ENCODE measurements at places on chromosomes 3 and 15.

- no peak for DNase-seq
Observed at GRCh38 chr3:188749010-188749617, 422.7 kb upstream of the TPRG1 start.

DNA sequence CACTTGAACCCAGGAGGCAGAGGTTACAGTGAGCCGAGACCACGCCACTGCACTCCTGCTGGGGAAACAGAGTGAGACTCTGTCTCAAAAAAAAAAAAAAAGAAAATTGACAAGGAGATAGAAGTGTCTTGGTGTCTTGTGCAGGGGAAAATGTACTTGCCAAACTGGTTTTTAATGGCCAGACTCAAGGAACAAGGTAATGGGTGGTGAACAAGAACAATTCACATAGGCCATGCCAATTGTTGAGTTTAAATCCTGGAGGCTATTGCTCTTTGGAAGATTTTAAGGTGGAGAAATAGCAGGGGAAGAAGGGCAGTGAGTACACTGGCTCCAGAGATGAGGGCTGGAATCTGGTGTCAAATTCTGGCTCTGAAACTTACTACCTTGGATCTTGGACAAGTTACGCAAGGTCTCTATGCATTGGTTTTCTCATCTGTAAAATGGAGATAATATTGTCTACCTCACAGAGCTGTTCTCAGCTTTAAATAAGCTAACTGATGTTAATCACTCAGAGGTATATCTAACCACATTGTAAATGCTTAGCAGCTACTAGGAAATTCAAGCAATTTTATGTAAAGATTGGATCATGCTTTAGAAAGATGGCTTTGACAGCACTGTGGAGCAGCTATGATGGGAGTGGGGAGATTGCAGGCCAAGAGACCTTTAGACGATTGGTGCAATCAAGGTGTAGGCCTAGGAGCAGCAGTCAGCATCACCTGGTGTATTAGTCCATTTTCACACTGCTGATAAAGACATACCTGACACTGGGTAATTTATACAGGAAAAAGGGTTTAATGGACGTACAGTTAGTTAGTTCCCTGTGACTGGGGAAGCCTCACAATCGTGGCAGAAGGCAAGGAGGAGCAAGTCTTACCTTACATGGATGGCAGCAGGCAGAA, 78.3 kb downstream of the B3GALNT1 start:
- no peak for DNase-seq

- no peak for DNase-seq
Observed at GRCh38 chr3:13352621-13353131, 67.4 kb downstream of the NUP210 start.

DNA sequence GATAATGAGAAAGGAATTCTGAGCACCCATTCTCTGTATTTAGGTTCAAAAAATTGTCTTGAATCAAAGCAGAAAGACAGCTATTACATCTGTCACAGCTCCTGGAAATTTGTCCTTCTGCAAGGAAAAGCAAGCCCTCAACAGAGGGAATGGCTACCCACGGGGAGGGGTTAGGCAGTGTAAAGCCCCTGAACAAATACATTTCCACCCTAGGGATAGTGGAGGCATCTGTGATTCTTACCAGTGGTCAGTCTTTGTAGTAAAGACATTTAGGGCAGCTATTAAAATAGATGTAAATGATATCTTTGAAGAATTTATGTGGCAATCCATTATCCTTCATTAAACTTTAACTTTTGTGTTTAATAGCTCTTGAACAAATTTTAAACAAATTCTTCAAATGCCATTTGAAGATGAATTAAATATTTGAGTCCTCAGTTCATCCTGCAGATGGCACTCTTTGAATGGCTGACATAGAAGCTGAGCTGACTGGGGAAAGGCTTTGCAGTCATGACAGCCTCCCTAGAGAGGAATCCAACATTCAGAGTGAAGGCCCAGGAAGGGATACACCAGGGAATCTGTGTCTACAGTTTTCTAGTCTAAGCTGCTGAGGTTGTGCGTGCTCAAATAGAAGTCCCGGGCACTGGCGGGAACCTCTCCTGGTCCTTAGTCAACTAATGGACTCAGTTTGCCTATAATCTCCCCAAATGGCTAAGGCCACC, 359.7 kb upstream of the ROPN1 start:
- peak; percentile 52 for DNase-seq

DNA sequence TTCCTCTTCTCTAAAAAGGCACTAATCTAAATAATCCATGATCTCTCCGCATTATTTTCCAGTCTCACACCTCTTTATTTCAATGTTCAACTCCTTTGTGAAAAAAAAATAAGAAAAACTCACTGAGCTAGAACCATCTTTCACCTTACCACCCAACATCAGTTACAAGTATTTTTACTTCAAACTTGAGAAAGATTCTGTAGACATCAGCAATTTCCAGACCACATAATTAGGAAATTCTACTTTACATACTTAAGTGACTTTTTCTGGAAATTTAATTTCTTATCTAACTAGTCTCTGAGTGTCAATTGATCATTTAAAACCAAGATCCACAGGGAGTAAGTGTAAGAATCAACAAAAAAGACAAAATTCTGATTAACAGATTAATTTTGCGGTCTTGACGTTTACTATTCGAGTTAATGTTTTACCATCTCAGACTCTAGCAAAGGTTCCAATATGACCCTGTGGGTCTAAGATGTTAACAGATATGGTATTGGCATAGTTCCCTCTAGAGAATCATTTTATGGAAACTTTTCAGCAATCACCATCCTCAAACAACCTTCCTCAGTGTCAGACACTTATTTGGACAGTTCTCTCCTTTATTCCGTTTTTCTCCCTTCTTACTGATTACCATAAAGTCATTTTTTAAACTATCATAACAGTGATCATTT, 5.1 kb downstream of the ATP13A3 start:
- no peak for DNase-seq

- DNase-seq, result peak; percentile 18
Observed at GRCh38 chr3:31341130-31341529, 191.6 kb upstream of the STT3B start.

DNA sequence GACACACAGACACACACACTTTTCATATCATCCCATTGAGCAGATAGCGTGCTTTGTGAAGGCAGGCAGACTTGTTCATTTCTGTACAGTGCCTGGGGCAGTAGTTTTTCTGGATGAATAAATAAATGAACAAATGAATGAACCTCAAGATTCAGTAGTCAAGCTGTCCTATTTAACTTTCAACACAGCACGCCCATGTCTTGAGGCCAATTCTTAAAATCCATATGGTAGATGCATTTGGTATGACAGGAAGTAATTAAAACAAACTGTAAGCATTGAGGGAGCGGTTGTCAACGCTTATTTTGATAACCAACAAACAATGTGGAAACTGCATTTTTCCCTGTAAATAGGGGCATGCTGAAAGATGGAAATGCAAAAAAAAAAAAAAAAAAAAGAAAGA, 80.0 kb upstream of the BNC1 start:
- DNase-seq, result no peak

- no peak for DNase-seq
Observed at GRCh38 chr3:195065864-195066185, 205.1 kb downstream of the XXYLT1 start.

DNA sequence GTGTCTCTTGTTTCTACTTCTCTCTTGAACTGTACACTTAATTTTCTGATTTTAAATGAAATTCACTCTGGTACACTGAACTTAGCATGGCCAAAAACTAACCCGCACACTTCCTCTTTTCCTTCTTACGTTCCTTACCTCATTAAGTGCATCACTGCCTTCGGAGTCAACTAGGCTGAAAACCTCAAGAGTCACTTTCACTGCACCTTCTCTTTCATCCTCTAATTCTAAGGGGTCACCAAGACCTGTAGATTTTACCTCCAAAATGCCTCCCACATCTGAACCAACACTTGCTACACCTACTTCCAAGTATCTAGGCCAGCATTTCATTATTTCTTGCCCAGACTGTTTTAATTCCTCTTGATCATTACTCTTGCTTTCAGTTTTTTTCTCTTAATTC, 6.6 kb downstream of the CBLB start:
- no peak for DNase-seq

DNA sequence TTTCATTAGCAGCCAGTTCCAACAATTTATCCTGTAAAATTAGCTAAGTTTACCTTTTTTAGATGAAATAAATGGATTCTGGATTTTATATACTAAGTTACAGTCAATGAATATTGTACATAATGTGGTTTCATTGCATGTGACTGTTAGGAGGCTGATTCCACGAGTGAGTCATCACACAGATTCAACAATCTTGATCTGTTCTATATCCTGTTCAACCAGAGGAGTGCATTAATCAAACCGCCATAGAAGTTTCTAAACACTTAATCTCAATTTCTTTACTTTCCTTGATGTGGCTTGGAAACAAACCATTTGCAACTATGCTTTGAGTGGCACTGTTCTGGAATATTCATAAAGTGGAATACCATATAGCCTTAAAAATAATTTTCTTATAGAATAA, 15.3 kb downstream of the DNAJC13 start:
- no peak for DNase-seq

- DNase-seq, result no peak
Observed at GRCh38 chr15:83588441-83588840, 65.5 kb upstream of the ADAMTSL3 start.

DNA sequence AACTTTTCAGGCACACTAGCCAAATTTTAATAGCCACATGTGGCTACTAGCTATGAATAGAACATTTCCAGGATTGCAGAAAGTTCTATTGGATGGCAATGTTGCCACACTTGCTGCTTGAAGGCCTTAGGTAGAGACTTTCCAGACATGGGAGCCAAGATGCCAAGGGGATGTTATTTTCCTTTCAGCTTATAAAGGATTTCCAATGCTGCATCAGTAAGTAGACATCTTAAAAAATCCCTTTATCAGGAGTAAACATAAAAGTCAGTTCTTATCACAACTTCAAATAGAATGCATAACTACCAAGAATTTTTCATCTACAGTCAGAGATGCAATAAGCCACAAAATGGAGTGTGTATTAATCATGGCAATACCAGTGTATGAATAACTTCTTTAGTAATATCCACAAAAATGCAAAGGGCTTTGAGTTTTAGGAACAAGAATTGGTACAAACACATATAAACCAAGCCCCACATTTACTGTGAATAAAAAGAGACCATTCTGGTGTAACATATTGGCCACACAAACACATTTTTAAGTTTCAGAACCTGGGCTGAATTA, 457.1 kb upstream of the ADAMTS9 start:
- DNase-seq, result no peak

DNA sequence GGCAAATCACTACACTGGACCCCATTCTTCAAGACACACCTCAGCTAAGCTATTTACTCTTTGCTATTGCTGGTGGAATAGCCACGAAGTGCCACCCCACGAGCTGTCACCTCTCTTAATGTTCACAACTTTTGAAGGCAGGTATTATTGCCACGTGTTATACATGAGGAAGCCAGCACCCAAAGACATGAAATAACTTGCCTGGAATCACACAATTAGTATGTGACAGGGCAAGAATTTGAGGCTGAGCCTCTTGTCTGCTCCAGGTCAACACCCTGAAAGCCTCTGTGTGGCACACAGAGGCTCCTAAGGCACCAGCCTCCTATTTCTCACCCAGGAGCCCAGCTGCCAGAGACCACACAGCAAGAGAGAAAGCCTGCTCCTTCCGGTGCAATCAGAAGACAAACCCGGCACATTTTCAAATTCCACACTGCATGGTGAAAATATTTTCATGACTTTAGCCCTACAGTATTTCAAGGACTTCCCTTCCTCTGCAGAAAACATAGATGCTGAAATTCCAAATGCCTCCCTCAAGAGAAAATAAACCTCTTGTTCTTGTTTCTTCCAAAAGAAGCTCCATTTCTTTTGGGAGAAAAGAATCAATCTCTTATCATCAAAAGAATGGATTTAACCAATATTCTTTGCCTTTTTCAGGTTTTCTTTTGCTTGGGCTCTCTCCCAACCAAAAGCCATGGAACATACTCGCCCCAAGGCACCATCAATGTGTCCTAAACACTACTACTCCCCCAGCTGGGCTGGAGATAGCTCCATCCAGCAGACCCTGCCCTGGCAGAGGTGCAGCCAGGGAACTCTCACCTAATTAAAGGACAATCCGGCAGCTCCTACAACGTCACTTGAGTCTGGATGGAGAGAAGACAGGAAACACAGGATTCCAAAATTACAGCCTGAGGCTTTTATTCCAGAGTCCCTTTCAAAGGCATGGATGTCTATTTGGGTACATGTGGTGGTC, 84.7 kb upstream of the THBS1 start:
- no peak for DNase-seq

DNA sequence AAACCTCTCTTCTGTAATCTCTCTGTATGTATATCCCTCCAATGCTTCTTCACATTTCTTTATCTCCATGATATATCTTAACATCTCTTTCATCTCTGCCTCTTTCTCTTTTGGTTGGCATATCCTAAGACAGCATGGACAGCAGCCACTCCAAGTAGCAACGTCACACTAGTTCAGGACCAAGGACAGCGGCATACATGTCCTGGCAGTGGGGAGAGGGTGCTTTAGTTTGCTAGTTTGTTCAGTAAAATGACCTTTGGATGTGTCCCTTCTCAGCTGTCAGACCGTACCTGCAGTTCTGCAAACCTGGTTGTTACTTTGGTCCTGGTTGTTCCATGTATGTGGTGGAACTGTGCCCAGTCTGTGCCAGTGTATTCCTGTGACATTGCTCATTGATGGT, 225.6 kb upstream of the ROPN1 start:
- DNase-seq, result peak; percentile 42

DNA sequence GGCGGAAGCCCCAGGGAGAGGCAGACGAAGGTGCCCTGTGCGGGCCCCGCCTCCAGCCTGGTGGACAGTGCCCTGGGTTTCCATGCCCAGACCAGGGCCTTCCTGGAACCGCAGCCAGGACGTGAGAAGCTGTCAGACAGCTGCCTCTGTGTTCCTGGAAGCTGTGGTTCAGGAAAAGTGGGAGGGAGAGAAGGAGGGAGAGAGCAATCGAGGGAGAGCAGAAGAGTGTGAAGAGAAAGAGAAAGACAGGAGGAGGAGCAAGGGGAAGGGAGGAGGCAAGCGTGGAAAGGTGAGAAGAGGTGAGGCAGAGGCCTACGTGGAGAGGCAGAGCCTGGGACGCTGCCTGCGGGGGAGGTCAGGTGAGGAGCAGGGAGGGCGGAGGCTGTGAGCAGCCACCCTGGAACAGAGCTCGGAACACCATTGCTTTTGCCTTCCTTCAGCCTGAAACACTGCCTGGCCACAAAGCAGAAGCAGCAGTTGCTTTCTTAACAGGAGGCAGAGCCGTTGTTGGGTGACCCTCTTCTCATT, 18.6 kb downstream of the ZDHHC19 start:
- DNase-seq, result peak; percentile 41

GRCh38 chr3:2870724-2871333, 239.3 kb downstream of the IL5RA start:
- DNase-seq, result no peak

- no peak for DNase-seq
Observed at GRCh38 chr15:59691194-59691805, 2.2 kb upstream of the BNIP2 start.

DNA sequence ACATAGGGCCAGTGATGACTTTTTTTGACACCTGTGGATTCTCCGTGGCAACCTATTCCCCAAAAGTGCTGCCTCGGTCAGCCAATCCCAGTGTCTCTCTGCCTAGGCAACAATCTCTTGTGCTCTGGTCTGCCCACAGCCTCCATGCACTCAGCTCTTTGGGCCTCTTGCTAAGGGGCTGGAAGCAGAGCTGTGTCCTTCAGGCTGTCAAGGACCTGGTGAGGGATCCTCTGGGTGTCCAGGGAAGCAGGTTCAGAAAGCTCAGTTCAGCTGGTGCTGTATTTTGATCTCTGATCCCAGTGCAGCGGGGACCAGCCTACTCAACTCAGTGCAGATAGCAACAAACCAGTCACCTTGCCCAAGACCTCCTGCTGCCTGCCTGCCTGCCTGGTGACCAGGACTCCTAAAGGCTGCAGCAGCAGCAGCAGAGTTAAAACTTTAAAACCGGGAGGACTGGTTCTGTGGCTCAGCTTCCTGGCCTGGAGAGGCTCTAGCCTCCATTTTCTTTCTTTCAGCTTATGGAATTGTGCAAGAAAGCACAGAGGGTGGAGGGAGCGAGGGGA, 6.2 kb downstream of the PAK6 start:
- no peak for DNase-seq

Data from retina (tissue), 1 donor.